ENCODE measurements at places on chromosomes 4 and X. TPM values are rescaled to one million over a fixed set of nuclear protein-coding genes. Genes with fewer than 3 reads are reported as not detected.

Gene TGIF2LX
- total RNA-seq: not detected

DNA sequence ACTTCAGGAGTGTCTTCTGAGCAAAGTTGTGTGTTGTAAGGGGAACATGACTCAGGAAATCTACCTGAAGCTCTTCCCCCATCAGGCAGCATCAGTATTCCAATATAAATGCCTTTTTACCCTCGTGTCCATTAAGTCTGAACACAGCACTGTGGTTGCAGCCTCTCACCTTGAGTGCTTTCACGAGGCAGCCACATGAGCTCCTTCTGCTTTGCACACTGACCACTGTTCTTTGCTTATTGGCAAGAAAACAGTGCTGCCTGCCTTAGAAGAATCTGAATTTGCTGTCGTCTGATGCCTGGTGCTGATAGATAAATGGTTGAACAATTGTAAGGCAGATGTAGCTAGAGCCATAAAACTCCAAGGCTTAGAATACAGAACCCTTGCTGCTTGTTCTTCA is 139.6 kb upstream of the WDR1 start:
- H3K27me3 ChIP-seq: no peaks in the 10 kb centered on the region
- no peak overlapping the region for H3K4me3 ChIP-seq
- no peak for DNase-seq
- H3K4me1 ChIP-seq: no peaks in the 10 kb centered on the region

DNA sequence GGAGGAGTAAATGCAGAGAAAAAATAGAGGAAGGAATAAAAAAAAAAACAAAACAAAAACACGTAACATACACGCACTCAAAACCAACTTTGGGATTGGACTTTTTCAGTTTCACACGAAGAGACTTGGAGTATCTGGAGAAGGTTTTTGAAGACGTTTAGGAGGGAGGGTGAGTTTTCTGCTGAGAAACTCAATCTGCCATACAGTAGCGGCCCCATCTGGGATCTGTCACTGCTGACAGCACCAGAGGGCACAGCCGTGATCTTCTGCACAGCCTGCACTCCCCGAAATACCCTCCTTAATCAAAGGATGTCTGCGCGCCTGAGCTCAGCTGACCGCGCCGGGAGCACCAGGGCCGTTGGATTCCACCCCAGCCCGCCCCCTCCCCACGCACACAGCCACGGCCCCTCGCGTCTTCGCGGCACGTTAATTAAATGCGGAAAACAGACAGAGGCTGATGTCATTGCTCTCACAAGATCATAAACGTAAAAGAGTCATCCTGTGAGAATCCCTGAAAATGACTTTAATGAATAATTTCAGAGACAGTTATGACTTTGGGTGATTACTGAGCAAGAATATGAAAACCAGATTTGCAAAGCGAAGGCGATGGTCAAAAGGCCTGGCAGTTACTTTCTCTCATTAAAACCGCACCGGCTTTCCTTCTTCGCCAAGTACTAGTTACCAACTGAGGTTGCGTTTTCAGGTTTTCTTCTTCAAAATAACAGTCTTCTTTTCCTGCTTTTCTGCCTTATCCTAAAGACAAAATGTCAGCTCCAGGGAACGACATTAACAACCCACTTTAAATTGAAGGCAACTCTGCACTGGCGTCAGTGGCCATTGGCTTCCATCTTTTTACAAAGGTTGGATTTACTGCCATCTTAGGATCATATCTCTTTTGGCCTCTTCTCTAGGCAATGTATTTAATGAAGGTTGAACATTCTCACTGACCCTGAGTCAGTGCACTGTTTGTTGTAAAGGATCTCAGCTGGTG is 10.6 kb downstream of the HAND2 start:
- H3K4me3 ChIP-seq: no peak overlapping the region
- peaks cover 2% of the 10 kb centered on the region for H3K4me1 ChIP-seq
- H3K27ac ChIP-seq: no peak overlapping the region
- peaks cover 70% of the 10 kb centered on the region for H3K27me3 ChIP-seq
- no peak for DNase-seq

GRCh38 chr4:76747563-76747962 is 150.4 kb downstream of the SOWAHB start:
- H3K27ac ChIP-seq: no peak overlapping the region
- H3K27me3 ChIP-seq: no peaks in the 10 kb centered on the region

Gene MAGEC3
- not detected for total RNA-seq

GRCh38 chr4:10696253-10696652 is 11.7 kb upstream of the CLNK start:
- H3K4me3 ChIP-seq: no peak overlapping the region
- no peaks in the 10 kb centered on the region for H3K27me3 ChIP-seq
- H3K4me1 ChIP-seq: no peaks in the 10 kb centered on the region
- DNase-seq: no peak
- H3K27ac ChIP-seq: no peak overlapping the region
- no peaks in the 10 kb centered on the region for H3K36me3 ChIP-seq

- no peaks in the 10 kb centered on the region for H3K36me3 ChIP-seq
- H3K4me1 ChIP-seq: peaks cover 4% of the 10 kb centered on the region
- H3K27ac ChIP-seq: no peak overlapping the region
- DNase-seq: no peak
- H3K27me3 ChIP-seq: no peaks in the 10 kb centered on the region
These were observed 275.6 kb downstream of the LDB2 start for GRCh38 chr4:16622826-16623225.

Gene RIPPLY1
- not detected for total RNA-seq

Gene NUDT11
- 7.1 TPM for total RNA-seq

Gene IQCM
- total RNA-seq: under 0.01 TPM

DNA sequence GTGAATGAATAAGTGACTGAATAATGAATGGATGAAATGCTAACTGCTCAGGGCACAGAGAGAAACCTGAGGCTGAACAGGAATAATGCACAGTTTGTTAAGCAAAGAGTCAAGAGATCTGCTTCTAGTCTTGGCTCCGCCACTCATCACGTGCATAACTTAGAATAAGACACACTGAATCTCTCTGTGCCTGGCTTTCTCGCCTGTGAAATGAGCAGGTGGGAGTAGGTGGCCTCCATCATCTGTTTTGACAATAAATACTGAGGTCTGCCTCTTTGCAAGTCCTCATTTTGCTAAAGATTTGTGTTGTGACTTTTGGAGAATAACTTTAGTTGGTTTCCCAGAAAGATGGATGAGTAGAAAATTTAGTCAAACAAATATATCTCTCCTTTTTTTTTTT is 318.0 kb downstream of the FBXW7 start:
- H3K27ac ChIP-seq: no peak overlapping the region
- no peaks in the 10 kb centered on the region for H3K27me3 ChIP-seq
- no peaks in the 10 kb centered on the region for H3K36me3 ChIP-seq
- DNase-seq: no peak
- no peaks in the 10 kb centered on the region for H3K4me1 ChIP-seq

DNA sequence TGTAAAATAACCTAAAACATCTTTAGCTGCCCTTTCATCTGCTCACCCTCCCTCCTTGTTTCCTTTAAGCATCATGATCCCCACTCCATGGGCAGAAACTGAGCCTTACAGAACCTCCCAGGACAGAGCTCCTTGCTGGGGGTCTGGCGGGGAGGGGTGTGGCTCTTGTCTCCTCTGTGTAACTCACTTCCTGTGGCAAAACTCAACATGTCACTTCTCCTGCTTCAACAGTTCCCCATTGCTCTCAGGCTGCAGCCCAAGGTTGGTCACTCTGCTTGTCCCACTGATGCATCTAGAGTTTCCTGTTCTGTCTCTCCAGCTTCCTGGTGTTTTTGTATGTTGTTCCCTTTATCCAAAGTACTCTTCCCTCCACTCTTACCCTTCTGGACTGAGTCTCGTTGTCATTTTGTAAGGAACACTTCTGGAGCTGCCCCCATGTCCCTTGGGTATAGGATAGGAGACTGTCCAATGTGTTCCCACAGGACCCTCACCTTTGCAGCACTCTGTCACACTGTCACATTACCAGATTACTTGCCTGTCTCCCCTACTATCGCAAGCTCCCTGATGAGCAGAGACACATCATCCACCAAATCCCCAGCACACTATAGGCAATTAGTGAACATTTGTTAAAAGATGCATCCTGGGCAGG is 19.6 kb downstream of the TMEM31 start:
- no peaks in the 10 kb centered on the region for H3K36me3 ChIP-seq
- H3K27ac ChIP-seq: peak overlapping the region; percentile 76
- H3K4me1 ChIP-seq: peaks cover 8% of the 10 kb centered on the region
